ENCODE measurements at places on chromosomes 2 and 18.

DNA sequence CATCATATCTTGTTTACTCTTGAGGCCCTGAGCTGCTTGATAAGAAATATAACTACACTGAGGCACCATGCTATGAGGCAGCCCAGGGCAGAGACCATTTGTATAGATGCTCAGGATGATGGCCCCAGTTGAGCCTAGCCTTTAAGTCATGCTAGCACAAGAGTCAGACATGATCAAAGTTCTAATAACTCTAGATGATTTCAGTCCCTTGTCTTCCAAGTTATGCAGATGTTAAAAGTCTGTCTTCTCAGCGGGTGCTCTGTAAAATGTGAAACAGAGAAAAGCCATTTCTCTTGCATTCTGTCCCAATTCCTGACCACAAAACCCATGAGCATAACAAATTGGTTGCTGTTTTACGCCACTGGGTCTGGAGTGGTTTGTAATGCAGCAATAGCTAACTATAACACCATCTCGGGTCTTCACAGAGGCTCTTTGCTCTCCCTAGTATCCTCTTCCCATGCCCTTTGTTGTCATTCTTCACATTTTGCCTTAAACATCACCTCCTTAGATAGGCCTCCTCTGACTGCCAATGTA, 49.6 kb downstream of the NXPH2 start:
- DNase-seq: no peak

DNA sequence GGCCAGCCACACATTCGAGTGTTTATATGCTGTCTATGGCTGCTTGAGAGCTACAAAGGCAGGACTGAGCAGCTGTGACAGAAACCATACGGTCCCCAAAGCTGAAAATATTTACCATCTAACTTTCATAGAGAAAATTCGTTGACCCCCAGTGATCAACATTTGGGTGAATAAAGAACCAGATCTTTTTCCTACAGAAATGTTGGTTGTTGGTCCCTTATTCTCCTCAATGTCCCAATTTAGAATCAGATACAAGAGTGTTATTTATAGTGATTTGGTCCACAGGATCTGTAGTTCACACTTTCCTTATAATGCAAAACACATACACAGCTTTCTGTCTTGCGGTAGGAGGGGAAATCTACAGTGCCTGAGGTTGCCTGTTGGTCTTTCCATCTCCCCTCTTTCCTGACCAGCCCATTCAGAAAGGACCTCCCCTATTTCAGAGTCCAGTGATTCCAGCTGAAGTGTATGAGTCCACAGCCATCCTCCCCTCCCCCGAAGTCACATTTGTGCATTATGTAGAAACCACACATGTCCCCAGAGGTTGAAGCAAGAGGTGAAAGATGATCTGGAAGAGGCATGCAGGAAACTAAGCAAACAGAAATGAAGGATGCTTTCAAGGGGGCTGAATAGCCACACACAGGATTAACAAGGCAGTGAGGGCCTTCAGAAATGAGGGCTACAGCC, 61.9 kb downstream of the SPRED2 start:
- peak; percentile 92 for DNase-seq

DNA sequence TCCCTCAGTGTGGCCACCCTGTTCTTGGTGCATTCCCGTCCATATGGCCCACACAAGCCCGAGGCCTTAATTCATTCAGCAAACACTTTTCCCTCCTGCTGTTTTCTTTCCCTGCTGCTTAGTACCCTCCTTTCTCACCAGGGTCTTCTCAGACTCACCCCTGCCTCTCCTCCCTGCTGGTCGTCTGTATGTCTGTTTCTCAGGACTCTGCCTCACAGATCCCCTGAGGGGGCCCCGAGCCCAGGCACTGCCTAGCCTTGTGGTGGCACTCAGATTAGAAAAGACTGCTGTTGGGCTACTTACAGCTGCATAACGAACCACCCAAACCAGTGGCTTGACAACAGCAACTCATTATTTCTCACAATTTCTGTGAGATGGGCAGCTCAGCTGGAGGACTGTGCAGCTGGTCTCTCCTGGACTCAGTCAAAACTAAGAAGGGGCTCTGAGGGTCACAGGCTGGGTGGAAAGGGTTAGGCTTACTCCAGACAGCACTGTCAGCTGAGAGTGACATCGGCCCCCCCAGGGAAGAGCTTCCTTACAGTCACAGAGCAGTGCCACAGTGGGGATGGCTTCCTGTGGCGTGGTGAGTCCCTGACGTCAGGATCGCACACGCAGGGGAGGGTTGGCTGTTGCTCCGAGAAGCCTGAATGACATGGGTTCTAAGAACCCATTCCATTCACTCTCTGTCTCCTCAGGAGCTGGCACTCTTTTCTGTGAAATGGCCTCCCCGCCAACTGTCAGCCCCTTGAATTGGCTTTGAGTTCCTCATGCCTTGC, 139.0 kb downstream of the UXS1 start:
- no peak for DNase-seq

- DNase-seq: peak; percentile 81
Observed at GRCh38 chr2:111703759-111704158, 180.2 kb downstream of the ANAPC1 start.

DNA sequence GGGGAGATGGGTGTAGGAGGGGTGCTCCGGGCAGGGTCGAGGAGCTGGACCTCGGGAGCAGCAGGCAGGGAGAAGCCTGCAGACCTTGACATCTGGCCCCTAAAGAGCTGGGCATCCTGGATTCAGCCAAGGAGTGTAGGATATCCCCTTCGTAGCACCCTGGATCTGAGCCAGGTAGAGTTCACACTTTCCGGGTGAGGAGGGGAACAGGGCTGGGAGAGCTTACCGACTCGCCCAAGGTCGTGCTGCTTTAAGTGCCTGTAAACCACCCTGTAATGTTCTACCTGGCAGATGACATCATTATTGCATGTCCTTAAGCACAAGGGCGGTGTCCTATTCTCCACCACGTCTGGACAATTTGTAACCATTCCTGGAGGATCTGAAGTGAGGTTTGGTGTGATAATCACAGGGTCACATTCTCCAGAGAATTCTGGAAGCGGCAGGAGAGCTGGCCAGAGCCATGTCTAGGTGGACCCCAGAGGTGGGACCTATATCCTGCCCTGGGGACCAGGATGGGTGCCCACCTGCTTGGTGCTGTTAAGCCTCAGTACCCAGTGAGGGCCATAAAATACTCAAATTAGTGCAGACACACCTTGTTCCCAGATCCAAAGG, 14.6 kb downstream of the ITM2C start:
- DNase-seq: no peak

- DNase-seq: no peak
Observed at GRCh38 chr2:200026332-200027230, 71.2 kb downstream of the MAIP1 start.

DNA sequence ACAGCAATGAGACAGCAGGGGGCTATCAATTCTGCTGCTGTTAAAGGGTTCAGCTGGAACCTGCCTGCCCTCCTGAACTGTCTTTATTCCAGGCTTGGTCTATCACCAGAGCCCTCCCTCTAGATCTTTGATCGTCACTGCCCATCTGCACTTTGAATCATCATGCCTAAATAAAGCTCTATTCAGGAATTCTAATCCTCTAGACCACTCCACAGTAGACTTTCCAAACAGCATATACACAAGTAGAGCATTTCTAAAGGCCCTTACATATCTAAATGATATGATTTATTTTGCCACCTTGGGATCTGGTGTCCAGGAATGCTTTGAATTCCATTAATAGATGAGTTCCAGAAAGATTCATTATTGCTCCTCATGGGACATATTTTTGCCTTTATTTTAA, 542.1 kb upstream of the SYT4 start:
- DNase-seq: no peak

- DNase-seq: peak; percentile 53
Observed at GRCh38 chr2:32825291-32825712, 121.5 kb upstream of the LTBP1 start.

DNA sequence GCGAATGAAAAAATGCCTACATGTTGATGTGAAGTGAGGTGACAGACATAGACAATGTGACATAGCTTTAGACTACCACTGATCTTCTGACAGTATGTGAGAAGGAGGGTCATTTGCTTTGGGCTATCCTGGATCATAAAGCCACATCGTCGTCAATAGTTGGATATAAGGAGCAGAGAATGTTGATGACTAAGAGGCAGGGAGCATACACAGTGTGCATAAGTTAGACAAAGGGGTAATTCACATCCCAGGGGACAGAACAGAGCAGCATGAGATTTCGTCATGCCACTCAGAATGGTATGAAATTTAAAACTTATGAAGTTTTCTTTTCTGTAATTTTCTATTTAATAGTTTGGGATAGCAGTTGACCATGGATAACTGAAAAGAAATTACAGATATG, 403.2 kb downstream of the DSC3 start:
- no peak for DNase-seq

DNA sequence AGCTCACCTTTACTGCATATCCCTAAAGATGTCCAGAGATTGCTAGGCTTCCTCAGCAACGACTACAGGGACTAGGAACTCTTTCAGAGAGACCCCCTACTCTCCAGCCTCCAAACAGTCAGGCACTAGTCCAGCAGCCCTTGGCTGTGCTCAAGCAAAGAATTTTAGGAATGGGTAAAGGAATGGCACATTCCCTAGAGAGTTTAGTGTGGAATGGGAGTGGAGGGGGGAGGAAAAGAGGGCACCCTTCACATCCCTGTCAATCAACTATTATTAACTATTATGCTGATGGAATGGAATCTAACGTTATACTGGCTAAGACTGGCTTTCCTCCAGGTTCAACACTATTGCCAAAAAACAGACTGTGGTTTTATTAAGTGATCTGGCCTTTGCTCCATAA, 64.8 kb downstream of the IKZF2 start:
- peak; percentile 35 for DNase-seq

DNA sequence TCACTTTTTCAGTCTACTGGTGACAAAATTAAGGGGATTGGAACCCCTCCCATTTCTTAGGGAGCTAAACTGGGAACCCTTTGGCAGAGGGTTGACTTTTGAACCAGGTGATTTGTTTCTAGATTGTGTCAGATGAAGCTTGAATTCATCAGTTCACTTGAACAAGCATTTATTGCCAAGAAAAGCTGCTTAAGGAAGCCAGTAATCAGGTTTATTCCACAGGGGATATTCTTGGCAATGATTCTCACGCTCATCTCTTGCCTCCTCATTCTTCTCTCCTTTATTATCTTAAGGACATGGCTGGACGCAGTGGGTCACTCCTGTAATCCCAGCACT, 101.0 kb downstream of the ALPK2 start:
- DNase-seq: no peak

- DNase-seq: no peak
Observed at GRCh38 chr2:127611076-127611925, 34.7 kb upstream of the GPR17 start.

GRCh38 chr18:3454365-3455089, 4.6 kb downstream of the TGIF1 start:
- peak; percentile 77 for DNase-seq

GRCh38 chr2:124646166-124646815, 621.2 kb downstream of the CNTNAP5 start:
- no peak for DNase-seq

DNA sequence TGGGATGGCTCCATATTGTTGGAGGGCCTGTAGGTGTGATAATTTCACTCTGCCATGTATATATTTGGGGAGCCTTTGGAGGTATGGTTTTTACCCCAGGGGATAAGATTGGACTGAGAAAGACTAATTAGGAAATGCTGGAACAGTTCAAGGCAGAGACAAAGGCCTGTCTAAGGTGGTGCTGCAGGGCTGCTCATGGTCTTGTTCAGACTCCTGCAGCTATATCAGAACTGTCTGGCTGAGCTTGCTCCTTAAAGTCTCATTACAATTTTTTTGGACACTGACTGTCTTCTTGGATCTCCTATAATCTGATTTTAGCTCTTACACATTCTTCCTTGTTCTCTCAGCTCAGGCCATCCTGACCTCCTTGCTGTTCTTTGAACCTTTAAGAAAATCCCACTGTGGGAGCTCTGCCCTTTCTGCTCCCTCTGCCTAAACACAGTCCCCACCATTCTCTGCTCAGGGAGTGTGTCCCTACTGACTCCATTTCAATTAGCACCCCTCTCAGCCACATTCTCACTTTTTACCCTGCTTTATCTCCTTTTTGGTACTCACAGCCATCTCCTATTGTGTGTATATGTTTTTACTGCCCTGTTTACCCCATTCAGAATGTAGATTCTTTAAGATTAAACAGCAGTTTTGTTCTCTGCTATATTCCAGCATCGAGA, 468.7 kb upstream of the FANCL start:
- DNase-seq: no peak

DNA sequence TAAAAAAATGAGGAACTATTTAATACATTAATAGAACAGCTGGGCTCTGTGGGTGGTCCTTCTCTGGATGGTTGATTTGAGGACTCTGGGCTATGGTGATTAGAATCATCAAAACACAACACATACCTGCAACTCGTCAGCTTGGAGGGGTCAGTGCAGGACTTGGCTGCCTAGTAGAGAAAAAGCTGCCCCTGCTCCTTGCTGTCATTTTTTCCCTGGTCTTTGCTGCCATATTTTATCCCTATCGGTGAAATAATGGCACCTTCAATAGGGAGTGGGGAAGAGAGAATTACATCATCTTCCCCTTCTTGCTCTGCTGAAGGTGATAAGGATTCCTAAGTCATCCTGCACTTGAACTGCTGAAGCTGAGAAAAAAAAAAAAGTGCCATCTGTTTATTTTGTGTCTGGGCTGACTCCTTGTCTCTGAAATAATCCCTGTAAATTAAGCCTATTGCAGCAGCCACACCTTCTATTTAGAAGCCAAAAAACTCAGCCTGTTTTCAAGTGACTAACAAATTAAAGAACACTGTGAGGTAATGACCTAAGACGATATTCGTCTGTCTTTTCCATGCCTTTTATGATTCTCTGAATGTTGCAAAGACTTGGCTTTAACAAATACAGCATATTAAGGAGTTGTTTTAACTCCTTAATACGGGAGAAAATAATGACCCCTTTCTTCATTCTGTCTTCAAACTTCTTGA, 89.3 kb downstream of the ACVR1 start:
- DNase-seq: peak; percentile 11

DNA sequence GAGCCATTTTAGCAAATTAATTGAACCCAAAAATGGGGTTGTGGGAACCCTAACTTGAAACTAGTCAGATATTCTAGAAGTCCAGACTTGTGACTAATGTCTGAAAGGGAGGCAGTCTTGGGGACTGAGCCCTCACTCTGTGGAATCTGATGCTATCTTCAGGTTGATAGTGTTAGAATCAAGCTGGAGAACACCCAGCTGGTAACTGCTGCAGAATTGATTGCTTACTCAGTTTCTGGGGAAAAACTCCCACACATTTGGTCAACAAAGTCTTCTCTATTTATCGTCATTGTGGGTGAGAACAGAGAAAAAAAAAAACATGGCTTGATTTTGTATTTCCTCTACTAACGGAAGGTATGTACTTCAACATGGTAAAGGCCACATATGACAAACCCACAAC, 1925.8 kb upstream of the CELF4 start:
- no peak for DNase-seq

Measured in myocyte (in vitro differentiated cells).